T-helper 1 cell treated with Interleukin-12 subunit alpha and Interleukin-12 subunit beta and Interleukin-4 antibody, amounts not matched to agents 30 ng/mL and 1 ng/mL, for 36 hours (primary cell): ENCODE measurements at places on chromosomes 2 and 18. TPM values are rescaled to one million over a fixed set of nuclear protein-coding genes. Genes with fewer than 3 reads are reported as not detected.

TMEM150A gene
- 4.4 and 4.7 TPM in 2 replicates for total RNA-seq

PRSS56 gene
- total RNA-seq = not detected in 2 replicates

CLEC4F gene
- 0.12 and 0.27 TPM in 2 replicates for total RNA-seq

EVX2 gene
- not detected in 2 replicates for total RNA-seq

CCDC148 gene
- total RNA-seq = not detected in 2 replicates

SYT4 gene
- total RNA-seq = not detected in 2 replicates

GAL3ST2 gene
- total RNA-seq = not detected in 2 replicates

CHRNG gene
- not detected in 2 replicates for total RNA-seq

VWA3B gene
- not detected in 2 replicates for total RNA-seq

RESP18 gene
- total RNA-seq = not detected in 2 replicates

POTEI gene
- not detected in 2 replicates for total RNA-seq

GALNT13 gene
- not detected in 2 replicates for total RNA-seq

BARD1 gene
- 28.7 and 37.7 TPM in 2 replicates for total RNA-seq

CD8B2 gene
- 0.15 and 0.46 TPM in 2 replicates for total RNA-seq

SERPINB2 gene
- total RNA-seq = not detected in 2 replicates

HOXD8 gene
- not detected in 2 replicates for total RNA-seq

TRIP12 gene
- 275 and 279 TPM in 2 replicates for total RNA-seq

C2orf81 gene
- total RNA-seq = 3.5 and 3.9 TPM in 2 replicates

FSHR gene
- total RNA-seq = not detected in 2 replicates

GBX2 gene
- total RNA-seq = not detected in 2 replicates

SH3RF3 gene
- total RNA-seq = 0.22 and 0.24 TPM in 2 replicates

LOXHD1 gene
- total RNA-seq = 0.05 TPM in 1 of 2 replicates, not detected in the other

POTEF gene
- total RNA-seq = not detected in 2 replicates

MEP1B gene
- 0.10 TPM in 1 of 2 replicates, not detected in the other for total RNA-seq

PARD3B gene
- 0.83 and 0.96 TPM in 2 replicates for total RNA-seq

IMPA2 gene
- 11.3 and 14.3 TPM in 2 replicates for total RNA-seq

FBXO41 gene
- 16.6 and 17.5 TPM in 2 replicates for total RNA-seq

PID1 gene
- not detected in 2 replicates for total RNA-seq

TMEM247 gene
- not detected in 2 replicates for total RNA-seq

ARHGAP25 gene
- 153 and 156 TPM in 2 replicates for total RNA-seq

TWIST2 gene
- not detected in 2 replicates for total RNA-seq

IL1B gene
- not detected in 2 replicates for total RNA-seq

RAMP1 gene
- 11.8 and 15.0 TPM in 2 replicates for total RNA-seq

CPLX4 gene
- total RNA-seq = not detected in 2 replicates

CD28 gene
- total RNA-seq = 124 and 128 TPM in 2 replicates

ANKAR gene
- total RNA-seq = 3.2 and 5.2 TPM in 2 replicates

MCFD2 gene
- 48.9 and 49.2 TPM in 2 replicates for total RNA-seq

CXXC1 gene
- 134 TPM in 2 replicates for total RNA-seq

NYAP2 gene
- total RNA-seq = not detected in 2 replicates

NPHP1 gene
- 0.12 and 0.15 TPM in 2 replicates for total RNA-seq

FAHD2A gene
- 27.9 and 31.6 TPM in 2 replicates for total RNA-seq

MBP gene
- total RNA-seq = 90.8 and 92.0 TPM in 2 replicates

BBS5 gene
- 2.2 and 2.3 TPM in 2 replicates for total RNA-seq

ERFE gene
- not detected in 2 replicates for total RNA-seq

FANCL gene
- 12.2 and 12.5 TPM in 2 replicates for total RNA-seq

ZNF385B gene
- not detected in 2 replicates for total RNA-seq

FOXD4L1 gene
- 0.10 and 0.24 TPM in 2 replicates for total RNA-seq

CETN1 gene
- not detected in 2 replicates for total RNA-seq

CFAP53 gene
- 0.44 and 0.61 TPM in 2 replicates for total RNA-seq

PSD4 gene
- total RNA-seq = 334 and 338 TPM in 2 replicates

NXPH2 gene
- not detected in 2 replicates for total RNA-seq

BMP10 gene
- total RNA-seq = 0.27 TPM in 1 of 2 replicates, not detected in the other

HAAO gene
- total RNA-seq = 0.80 and 0.93 TPM in 2 replicates
